ENCODE measurements at places on chromosomes 2 and 18.

DNA sequence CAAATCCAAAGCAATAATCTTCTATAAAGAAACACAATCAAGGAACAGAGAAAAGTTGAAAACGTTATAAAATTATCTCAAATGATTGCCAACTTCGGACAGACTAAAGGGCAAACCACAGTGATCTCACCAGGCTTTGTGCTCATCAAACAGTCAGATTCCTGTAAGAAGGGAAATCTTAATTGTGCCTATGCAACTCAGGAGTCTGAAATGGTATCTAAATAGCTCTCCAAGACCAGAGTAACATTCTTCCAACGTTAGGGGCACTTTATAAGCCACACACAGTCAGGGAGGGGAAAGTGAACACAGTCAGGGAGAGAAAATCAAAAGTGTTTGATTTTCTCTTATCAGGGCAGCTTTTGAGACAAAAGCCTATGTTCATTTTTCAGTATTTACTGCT lies 29.4 kb downstream of the PLEKHM3 start:
- DNase-seq: no peak

DNA sequence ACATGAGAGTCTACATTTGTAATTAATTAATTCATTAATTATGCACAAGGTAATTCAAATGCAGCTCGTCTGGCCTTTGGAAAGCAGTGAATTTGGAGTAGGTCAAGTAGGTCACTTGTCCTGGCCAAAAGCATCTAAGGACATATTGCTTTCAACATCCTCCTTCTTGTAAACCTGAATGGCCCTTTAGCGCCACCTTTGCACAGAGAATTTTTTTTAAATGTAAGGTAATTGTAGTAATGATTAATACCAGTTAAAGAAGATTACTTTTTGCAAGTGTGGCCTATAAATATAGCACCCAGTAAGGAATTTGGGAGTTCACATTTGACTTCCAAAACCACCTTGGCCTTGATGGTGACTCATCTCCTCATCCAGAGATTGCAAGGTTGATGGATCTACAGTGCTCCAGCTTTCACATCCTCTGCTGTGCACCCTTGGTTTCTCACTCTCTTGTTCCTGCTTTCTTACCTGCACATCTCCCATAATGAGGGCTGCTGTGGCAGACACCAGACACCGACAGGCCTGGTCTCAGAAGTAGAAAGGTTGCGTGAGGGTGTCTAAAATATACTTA lies 481.7 kb downstream of the TGIF1 start:
- DNase-seq: no peak

- no peak for DNase-seq
Observed at GRCh38 chr18:37649416-37649815, 83.8 kb upstream of the CELF4 start.

DNA sequence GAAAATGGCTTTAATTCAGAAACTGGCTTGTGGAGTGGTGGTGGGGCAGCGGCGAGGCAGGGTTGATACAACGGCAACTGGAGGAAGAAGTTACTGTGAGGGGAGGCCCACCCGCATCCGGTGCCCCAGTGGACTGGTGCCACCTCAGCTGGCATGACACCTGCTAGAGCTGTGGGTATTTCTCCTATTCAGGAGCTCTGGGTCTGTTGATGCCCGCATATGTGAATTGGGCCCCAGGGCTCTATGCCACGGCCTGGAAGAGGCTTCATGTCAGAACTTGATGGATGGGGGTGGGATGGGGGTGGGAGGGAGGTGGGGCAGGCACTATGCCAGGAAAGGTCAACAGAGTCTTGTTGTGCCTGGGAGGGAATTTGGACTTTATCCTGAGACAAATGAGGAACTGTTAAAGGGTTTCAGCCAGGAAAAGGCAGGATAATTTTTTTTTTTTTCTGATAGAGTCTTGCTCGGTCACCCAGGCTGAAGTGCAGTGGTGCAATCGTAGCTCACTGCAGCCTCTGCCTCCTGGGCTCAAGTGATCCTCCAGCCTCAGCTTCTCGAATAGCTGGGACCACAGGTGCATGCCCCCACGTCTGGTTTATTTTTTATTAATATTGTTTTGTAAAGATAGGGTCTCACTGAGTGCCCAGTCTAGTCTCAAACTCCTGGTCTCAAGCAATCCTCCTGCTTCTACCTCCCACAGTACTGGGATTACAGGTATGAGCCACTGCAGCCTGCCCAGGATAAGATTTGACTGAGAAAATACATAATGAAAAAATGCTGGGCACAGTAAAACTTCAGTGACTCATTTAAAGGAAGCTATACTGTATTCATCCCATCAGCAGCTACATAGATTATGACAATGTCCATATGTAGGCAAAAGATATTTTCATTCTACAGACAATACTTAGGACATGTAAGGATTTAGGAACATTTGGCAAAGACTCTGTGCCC lies 52.6 kb downstream of the SH2D6 start:
- no peak for DNase-seq

DNA sequence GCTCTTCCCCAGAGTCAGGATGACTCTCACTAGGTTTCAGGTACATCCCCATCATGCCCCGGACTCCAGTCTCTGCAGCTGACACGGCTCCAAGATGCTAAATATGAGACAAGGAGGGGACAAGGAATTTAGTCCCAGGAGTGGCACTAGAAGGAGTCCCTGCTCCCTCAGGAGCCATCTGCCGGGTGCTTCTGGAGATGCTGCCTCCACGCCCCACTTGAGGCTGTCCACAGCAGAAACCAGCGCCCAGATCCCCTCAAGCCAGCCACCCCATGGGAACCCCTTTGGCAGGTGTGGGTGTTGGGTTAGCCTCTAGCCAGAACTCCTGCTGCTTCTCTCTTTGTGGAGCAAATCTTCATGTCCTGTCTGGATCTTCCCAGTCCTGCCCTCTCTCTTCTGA lies 40.3 kb downstream of the BCL11A start:
- no peak for DNase-seq

DNA sequence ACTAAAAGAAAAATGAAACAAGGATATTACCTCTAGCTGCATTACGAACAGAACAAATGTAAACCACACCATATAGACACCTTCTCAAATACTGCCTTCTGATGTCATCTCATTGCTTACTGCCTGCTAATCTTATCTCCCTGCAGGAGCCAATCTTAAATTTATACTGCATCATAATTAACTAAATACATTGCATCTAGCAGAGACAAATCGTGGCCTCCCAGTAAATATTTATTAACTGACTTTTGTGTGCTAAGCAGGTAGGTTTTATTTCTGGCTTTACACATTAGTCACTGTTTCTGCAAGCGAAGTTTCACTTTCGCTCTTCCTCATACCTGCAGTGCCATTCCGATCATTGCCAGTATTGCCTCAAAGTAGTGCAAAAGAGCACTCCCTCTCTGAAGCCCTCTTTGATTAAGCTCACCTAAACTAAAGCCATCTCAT lies 67.5 kb downstream of the SPATS2L start:
- DNase-seq: no peak

DNA sequence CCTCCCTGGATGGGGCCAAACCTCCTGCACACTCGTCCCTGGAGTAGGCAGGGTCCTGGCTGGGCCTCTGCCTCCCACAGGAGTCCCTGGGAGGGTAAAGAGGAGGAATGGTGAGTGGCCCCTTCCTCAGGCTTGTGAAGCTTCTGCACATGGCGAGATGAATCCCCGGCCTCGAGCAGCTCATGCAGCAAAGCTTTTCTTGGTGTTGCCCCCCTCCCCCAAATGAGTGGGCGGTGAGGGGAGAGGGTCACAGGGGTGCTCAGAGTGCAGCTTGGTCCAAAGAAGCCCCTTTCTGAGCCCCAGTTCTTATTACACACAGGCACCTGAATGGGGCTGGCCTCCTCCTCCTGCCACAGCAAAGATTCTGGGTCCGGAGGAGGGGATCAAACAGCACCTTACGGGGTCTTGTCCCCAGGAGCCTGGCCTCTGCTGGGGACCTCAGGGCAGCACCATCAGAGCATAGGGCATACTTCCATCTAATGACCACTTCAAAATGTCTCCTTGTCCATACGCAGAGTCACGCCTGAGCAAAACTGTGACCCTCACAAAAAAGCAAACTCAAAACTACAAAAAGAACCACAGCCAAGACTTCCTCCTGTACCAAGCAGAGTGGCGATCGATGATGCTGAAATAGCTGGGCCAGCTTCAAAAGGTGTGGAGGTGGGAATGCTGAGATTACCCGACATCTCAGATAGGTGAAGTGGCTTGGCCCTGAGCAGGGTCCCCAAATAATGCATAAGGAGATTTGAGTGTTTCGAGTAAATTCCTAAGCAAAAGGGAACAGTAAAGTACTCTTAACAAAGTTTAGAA lies 148.4 kb upstream of the TWIST2 start:
- DNase-seq: no peak

DNA sequence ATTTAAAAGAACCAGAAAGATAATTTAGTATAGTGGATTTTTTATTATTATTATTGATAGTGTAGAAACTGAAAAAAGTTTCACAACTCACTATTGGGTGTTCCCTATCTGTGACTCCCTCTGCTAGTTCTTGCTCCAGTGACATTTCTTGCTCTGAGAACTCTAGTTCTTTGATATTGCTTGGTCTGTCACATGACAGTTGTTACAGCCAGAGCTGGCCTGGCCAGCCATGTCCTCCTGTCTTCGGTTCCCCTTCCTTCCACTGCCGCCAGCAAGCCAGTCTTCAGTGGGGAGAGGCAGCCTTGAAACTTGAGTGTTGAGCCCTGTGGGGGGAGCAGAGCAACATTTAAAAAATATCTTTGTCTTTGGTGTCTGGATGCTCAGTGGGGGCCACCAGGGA lies 7.6 kb upstream of the THOC1 start:
- DNase-seq: no peak

- peak; percentile 30 for DNase-seq
Observed at GRCh38 chr18:37322492-37323035, 243.0 kb downstream of the CELF4 start.

- DNase-seq: no peak
Observed at GRCh38 chr18:50610349-50610748, 50.5 kb downstream of the MAPK4 start.

DNA sequence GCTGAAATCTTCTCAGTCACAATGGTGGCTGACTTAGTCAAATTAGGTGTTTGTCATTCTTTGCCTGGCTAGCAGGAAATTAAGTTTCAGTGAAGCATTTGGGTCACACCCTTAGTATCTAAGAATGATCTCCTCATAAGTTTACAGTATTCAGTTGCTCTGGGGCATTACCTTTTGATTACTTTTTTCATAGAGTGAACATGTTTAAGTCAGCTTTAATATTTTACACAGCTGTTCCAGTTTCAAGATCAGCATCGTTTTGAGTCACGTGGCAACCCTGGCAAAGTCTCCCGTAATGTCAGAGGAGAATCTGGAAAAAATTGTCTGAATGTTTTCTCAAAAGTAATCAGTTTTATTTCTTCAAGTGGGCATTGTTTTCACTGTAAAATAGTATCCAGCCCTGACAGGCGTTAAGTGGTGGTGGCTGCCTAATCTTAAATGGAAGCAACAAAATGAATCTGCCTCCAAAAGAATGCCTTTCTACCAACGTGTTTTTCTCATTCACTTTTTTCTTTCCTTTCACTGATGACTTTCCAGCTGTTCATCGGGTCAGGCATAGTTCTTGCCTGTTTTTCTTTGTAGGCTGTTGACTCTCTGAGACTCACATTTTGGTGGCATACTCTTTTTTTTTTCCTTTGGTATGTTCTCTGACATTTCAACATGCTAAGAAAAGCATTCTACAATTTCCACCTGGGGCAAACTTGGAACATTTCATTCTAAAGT lies 319.6 kb upstream of the TCF4 start:
- DNase-seq: no peak

DNA sequence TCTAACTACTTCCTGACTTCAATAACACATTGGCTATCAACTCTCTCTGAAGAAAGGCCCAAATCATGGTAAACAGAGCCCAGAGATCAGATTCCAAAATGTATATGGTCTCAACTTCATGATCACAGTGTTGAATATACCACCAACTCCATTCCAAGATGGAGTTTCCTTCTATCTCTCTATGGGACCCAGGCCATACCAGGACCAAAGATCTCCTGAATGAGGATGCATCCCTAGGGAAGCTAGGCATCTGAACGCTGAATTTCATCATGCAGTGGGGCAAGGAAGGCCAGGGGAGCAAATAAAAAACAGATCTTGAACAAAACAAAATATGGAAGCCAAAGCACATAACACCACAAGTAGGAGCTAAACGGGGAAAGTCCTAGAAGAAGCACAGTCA lies 320.7 kb upstream of the PKDCC start:
- no peak for DNase-seq

GRCh38 chr2:215290980-215291599 lies 20.8 kb upstream of the ATIC start:
- DNase-seq: no peak

- no peak for DNase-seq
Observed at GRCh38 chr2:219645631-219646527, 18.4 kb downstream of the SLC4A3 start.

DNA sequence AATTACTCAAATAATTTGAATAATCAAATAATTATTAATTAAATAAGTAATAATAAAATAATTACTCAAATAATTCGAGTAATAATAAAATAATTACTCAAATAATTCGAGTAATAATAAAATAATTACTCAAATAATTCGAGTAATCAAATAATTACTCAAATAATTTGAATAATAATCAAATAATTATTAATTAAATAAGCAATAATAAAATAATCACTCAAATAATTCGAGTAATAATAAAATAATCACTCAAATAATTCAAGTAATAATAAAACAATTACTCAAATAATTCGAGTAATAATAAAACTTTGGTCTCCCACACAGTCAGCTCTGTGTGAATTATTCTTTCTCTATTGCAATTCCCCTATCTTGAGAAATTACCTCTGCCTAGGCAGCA lies 30.0 kb upstream of the LINC00305 start:
- DNase-seq: no peak

GRCh38 chr2:102749938-102750337 lies 11.9 kb upstream of the TMEM182 start:
- DNase-seq: no peak

DNA sequence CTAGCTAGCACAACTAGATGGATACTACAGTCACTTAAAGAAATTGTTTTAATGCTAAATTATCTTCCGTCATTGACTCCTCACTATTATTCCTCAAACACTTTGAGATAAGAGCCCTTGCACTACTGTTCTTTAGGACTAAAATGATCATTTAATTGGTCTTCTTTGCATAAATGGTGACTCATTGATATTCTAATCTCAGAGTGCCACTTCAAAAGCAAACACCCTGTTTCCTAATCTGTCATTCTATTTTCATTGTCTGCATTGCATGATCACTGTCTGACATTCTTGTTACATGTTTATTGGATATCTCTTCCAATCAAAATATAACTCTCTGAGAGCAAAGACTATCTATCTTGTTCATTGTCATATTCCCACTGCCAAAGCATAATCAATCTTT lies 313.9 kb downstream of the EXOC6B start:
- no peak for DNase-seq

DNA sequence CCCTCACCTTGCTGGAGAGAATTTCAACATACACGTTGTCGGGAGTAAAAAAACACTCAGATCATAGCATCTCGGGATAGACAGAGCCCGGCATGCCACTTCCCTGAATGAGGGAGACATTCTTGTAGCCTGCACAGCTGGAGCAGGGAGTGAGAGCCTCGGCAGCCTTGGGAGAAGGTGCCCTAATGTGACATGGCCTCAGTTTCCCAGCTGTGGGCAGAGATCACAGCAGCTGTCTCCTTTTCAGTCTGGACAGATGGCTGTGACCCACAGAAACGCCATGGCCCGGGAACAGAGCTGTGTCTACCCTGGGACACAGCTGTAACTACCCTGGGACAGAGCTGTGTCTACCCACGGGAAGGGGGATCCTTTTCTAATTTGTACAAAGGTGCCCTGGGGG lies 55.9 kb downstream of the HS1BP3 start:
- no peak for DNase-seq

- peak; percentile 59 for DNase-seq
Observed at GRCh38 chr2:140275427-140275826, 1495.2 kb upstream of the NXPH2 start.

- DNase-seq: no peak
Observed at GRCh38 chr2:159214325-159214865, 72.1 kb downstream of the WDSUB1 start.

- DNase-seq: no peak
Observed at GRCh38 chr2:67346718-67347407, 50.3 kb upstream of the ETAA1 start.
